ENCODE measurements at places on chromosomes 11 and 22. TPM values are rescaled to one million over a fixed set of nuclear protein-coding genes. Genes with fewer than 3 reads are reported as not detected.

DNA sequence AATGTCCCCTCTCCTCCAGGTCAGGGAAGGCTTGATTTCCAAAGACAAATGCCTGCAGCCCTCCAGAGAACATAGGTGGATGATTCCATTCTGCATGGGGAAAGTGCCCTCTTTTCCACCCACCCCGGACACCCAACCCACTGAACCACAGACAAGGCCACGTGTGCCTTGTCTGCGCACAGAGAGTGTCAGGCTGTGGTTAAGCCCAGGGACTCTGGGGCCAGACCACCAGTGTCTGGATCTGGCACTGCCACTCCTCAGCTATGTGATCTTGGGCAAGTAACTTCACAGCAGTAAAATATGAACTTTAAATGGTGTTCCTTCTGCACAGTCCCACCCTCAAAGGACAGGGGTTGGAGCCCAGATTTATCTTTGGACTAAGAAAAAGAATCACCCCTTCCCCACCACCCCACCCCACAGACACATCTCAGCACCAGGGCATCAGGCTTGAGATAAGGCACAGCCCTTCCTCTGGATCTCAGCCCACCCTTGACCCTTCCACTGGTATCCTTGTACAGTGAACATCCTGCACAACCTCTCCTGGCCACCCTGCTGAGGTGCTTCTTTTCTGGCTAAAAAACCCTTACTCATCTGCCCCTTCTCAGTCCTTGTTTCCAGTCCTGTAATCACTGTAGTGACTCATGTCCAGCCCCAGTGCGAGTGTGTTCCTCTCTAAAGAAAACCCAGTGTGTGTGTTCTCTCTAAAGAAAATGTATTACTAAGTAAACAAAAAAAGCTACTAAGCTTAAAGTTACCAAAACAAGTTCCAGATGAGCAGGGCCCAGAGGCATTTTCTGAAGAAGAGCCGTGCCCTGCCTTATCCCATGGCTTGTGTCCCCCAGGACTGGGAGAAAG is 1.9 kb upstream of the PTGDR2 start:
- DNase-seq: no peak

GRCh38 chr11:9397746-9398680 is 13.6 kb downstream of the IPO7 start:
- DNase-seq: no peak

DNA sequence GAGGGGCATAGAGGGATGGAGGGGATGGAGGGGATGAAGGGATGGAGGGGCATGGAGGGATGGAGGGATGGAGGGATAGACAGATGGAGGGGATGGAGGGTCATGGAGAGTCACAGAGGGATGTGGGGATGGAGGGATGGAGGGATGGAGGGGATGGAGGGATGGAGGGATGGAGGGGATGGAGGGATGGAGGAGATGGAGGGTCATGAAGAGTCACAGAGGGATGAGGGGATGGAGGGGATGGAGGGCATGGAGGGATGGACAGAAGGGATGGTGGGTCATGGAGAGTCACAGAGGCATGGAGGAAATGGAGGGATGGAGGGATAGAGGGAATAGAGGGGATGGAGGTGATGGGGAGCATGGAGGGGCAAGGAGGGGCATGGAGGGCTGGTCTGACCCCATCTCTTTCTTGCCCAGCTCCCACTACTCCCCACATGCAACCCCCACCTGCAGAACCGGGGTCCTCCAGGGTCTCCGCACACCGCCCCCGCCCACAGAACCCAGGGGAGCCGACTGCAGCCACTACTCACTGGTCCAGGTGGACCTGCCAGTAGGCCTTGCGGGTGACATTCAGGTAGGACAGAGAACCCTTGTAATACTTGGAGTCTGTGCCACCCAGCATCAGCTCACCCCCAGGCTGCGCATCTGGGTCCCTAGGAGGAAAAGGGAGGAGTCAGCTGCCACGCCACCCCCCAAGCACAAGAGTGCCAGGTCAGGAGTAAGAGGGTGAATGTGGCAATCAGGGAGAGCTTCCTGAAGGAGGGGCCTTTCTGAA is 4.2 kb upstream of the IFITM10 start:
- DNase-seq: no peak

Gene PANX2
- total RNA-seq: 4.2 TPM

Gene ME3
- total RNA-seq: 26.7 TPM

GRCh38 chr22:42270510-42271190 is at the start of gene TCF20:
TCF20 (minus strand) TSS chr22:42270653; CDS start chr22:42215305, 55,348 bp downstream.
- DNase-seq: peak; percentile 48

DNA sequence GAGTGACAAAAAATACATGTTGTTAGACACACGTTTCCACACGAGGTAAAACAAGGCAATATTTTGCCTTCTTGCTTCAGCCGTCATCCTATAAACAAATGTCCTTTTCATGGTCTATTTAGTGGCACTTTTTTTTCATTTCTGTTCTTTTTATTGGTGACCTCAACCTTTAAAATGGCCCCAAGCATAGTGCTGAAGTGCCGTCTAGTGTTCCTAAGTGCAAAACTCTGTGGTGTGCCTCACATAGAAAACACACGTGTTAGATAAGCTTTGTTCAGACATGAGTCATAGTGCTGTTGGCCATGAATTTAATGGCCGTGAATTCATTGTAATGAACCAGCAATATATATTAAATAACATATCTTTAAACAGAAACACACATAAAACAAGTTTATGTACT is 15.6 kb downstream of the OVCH2 start:
- DNase-seq: no peak

DNA sequence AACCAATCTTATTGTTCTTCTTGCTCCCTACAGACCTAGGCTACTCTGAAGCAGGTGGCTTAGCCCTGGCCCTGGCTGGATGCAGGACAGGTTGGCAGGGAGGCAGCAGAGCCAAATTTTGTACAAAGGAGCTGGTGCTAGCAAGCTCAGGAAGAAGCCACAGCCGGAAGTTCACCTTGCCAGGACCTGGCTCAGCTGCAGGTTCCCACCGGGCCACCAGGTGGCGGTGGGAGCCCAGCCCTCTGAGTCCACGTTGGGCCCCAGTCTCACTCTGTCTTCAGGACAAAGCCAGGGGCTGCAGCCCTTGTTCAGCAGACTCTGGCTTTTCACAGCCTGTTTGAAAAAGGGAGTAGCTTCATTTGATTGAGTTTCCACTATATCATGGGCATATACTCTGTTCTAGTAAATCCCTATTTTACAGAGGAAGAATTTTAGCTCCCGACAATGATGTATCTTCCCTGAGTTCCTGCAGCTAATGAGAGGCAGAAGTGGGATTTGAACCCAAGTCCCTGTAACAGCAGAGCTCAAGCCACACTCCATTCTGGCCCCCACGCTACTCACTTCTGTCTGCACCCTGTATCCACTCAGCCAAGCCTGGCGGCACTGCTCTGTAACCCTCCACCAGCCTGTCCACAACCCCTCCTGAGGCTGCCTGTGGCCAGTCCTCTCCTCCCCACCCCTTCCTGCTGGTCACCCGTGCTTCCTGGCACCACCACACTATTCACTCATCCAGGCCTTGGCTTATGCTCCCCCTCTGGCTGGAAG is 3.3 kb downstream of the TKFC start:
- peak; percentile 56 for DNase-seq

Gene KRTAP5-9
- not detected for total RNA-seq
